Right cardiac atrium (tissue), 5 donors: ENCODE measurements at places on chromosomes 1 and 21.

GRCh38 chr1:93301131-93301530 lies 44.6 kb upstream of the DR1 start:
- no peak for DNase-seq

DNA sequence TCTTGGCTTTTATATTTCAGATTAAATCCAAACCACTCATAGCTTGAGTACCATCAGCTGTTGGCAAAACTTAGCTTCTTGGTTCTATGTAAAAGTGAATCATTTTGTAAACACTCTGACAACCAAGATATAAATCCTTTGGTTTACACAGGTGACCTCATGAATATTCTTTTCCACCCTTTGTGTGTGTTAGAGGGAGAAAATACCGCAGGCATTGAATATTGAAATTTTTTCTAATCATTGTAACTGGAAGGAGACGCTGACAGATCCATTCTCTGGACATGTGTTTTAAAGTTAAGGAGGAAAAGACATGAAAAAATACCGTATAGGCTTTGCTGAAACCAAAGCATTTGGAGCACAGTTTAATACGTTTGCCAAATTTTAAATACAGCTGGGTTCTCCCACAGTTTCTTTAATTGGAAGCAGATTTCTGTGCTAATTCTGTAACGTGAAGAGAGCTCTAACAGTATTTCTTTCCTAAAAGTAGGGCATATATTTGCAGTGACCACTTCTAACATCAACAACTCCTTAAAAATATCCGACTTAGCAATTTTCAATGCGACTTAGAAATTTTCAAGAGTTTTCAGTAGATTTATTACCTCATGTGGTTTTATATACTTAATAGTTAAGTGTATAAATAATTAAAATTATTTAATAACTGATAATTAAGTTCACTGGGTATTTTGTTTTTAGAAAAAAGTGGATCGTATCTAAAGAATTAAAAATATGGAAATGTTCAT lies 388.2 kb downstream of the USP25 start:
- DNase-seq, result no peak

- DNase-seq, result peak; percentile 78
These were observed 41.1 kb downstream of the C1orf198 start for GRCh38 chr1:230827081-230827681.

DNA sequence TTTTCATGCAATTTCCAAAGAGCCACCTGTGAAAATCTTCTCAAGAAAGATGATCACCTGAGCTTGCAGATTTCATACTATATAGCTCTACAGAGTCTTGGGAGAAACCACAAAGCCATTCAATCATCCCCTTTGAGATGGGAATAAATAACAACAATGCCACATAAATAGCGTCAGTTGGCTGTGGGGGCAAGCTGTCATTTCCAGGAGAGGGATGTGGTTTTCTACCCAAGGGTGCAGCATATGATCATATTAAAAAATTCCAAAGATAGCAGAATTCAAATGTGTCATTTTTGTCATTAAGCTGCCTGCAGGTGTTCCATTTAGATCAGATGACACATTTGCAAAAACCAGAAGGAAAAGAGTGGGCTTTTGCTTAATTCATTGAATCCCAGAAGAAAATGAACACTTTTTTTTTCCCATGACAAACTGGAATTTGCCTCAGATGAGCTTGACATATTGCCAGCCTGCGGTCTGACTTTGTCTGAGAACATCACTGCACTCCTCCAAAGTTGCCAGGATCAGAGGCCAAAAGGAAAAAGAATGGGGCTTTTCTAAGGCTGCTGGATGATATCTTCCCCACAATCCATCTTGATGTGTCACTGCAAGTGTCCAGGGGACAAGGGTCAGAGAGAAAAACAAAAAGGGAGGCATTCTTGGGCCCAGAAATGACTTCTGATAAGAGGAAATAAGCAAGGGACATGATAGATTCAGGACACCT lies 314.1 kb upstream of the USP25 start:
- no peak for DNase-seq

GRCh38 chr1:245698860-245699259 lies 544.1 kb downstream of the KIF26B start:
- DNase-seq, result no peak

- DNase-seq, result no peak
These were observed 141.8 kb downstream of the TTLL7 start for GRCh38 chr1:83857103-83857502.
